ENCODE measurements at places on chromosomes 16 and 17.
A peak's percentile ranks its signal among the peaks of the same experiment; 100 is the strongest.

- DNase-seq, result no peak
These were observed 45.3 kb upstream of the ZCCHC14 start for GRCh38 chr16:87538160-87538559.

- DNase-seq, result no peak
These were observed 121.9 kb upstream of the PLCG2 start for GRCh38 chr16:81657224-81657623.

DNA sequence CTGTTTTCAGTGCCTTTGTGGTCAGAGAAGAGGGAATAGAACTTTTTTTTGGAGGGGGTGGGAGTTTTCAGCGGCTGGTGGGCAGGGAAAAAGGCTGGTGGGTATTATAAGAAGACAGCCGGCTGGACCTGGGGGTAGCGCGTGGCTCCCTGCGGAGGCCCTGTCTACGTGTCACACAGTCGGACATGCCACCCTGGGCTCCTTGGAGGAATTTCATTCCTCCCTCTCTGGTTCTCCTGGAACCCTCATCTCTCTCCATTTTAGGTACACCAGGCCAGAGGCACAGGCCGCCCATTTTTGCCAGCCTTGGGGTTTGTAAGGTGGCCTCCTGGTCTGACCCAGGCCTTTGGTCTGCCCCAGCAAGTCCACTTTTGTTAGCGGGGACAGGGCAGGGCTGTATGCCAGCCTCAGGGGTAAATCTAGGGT is 908 bp downstream of the FKBP10 start:
- no peak for DNase-seq

- DNase-seq, result no peak
These were observed 25.7 kb downstream of the KATNB1 start for GRCh38 chr16:57761301-57761700.

- DNase-seq, result no peak
These were observed 131.2 kb upstream of the MPHOSPH6 start for GRCh38 chr16:82301146-82301755.

GRCh38 chr16:75244225-75244809 is 7.1 kb downstream of the BCAR1 start:
- DNase-seq, result no peak

DNA sequence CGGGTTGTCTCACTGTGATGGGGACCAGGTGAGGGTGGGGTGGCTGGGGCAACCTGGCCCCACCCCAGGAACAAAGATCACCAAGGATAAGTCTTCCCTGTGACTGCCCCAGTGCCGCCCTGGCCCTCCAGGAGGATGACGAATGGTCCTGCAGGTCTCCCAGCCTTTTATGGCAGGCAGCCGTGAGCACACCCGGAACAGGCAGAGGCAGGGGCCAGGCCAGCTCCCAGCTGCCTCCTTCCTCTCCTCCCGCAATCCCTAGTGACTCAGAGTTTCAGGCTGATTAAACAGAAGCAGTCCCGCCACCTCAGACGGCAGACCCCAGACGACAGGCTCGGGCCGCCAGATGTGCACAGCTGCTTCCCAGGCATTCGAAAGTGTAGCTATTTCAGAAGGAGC is 13.3 kb downstream of the JUP start:
- DNase-seq, result no peak

DNA sequence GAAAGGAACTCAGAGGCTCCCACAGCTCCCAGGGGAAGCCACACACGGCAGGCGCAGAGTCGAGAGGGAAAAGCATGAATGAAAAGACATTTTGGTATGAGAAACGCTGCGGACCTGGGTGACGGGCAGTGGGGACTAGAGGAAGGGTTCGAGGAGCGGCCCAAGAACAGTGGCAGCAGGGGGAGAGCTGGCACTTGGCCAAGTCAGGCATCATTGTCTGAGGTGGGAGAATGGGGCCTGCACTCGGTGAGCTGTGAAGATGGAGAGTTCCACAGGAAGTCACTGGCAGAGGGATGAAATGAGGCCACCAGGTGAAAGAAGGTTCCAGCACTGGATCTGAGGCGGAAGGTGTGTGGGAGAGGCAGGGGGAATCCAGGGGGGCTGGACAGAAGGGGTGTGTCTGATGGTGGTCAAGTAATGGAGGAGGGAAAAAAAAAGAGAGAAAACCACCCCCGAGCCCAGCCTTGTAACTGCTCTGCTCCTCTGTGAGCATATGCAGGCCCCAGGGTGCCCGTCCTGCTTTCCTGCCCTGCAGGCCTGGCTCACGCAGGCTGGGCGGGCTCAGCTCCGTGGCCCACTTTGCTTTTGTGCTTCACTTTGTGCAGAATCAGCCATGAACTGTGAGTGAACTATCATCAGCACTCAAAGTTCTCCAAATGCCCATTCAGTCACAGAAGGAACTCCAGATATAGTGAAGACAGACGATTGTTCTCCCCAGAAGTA is 31.8 kb downstream of the TMEM204 start:
- DNase-seq, result no peak

GRCh38 chr17:29586676-29587469 is 2.6 kb downstream of the GIT1 start:
- no peak for DNase-seq

DNA sequence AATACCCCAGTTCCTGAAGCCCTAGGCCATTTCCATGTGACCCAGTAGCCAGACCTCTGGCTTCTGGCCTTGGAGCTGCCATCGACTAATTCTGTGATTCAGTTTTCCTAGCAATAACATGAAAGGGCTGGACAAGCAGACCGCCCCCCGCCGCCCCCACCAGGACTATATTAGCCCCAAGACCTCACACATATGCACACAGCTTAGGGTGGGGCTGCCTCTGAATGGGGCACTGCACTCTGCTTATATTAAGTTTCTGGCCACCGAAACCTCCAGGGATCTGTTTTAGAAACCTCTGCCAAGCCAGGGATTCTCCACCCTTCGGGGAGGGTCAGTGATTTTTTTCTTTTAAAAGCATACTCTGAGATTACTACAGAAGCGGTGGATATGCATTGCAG is 2.3 kb downstream of the RAB11FIP4 start:
- DNase-seq, result no peak

DNA sequence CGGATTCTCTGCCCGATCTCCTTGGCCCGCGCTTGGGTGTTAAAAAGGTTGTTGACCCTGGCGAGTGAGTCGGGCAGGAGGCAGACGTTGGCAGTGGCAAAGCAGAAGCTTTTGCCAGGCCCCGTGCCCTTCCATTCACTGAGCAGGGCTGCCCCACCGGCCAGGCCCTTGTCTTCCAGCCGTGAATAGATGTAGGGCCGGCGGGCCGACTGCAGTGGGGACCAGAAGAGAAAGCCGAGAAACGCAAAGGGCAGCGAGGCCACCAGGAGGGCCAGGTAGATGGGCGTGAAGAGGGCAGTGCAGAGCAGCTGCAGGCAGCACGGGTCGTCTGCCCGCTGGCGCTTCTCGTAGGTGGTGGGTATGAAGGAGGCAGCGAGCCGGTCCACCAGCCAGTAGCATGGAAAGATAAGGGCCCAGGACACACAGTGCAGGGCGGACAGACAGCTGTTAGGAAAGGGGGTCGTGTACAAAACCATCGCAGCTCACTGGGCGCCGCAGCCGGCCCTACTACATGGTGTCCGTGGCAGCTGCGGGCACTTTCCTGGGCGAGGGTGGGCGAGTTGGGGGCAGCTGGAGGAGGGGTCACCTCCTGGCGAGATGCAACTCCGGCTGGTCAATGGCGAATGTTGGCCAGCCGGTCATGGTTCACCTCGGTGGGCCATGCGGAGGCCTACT is 61.0 kb downstream of the PRMT7 start:
- no peak for DNase-seq

- no peak for DNase-seq
These were observed 2.1 kb upstream of the UBB start for GRCh38 chr17:16378636-16379282.

DNA sequence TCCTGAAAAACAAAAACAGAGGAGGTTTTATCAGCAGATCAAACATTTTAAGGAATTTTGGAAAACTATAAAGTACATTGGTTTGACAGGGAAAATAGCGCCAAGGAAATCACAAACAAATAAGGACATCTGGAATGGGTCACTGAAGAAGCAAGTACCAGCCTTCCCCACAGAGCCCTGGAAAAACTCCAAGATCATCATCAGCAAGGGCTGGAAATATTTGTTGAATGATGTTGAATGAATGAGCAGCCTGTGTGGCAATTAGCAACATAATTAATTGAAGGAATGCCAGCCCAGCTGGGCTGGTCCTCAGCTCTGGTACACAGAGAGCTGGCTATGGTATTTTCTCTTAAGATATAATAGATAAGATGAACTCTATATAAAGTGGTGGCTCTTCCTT is 290.4 kb downstream of the HS3ST3A1 start:
- DNase-seq, result no peak

DNA sequence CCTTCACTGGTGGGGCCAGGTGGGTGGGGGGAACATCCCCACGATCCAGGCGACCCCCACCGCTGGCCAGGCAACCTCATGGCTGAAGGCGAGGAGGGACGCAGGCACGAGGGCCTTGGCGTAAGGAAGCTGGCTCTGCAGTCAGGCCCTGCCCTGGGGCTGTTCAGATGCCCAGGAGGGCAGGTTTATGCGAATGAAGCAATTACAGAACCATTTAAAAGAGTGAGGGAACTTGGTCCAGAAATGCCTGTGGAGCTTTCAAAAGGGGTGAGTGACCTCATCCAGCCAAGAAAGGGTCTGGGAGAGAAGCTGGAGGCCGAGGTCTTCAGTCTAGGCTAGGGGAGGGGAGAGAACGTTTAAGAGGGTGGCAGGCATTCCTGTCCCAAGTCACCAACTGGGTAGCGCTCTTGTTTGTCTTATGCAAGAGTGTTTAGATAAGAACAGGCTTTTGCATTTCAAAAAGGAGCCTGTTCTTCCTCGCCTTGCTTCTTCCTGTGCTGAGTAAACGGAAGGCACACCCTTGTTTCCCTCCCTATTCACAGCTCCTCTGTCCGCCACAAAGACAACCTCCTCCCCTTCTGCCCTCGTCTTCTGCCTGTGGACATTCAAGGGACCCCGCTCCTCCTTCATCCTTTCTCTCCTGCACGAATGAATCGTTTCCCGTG is 183.5 kb upstream of the SDK2 start:
- no peak for DNase-seq

DNA sequence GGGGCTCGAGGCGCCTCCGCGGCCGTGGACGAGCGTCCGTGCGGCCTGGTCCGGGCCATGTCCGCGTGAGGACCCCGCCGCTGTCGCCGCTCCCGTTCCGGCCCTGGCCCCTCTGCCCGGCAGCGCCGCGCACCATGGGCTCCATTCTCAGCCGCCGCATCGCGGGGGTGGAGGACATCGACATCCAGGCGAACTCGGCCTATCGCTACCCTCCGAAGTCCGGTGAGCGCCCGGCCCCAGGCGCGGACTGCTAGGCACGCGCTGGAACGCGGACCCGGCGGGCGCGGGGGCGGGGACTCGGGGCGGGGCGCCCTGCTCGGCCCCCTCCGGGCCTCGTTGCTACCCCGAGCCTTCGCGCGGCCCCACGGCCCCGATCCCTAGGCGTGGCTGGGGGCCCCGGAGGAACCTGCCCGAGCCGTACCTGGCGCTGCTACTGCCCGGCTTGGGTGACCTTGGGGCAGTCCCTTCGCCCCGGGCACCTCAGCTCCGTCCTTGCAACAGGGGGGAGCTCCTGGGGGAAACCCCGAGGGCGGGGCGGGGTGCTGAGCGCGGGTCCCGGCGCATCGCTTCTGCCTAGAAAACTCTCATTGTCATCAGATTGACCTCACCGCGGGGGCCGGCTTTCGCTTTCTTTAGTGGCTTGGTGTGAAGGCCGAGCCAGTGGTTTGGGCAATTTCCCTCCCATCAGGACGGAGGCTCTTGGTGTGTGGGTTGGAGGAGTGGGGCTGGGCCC is 367 bp downstream of the MGRN1 start:
- DNase-seq, result peak; percentile 49

GRCh38 chr16:89003831-89004208 is 26.8 kb upstream of the CBFA2T3 start:
- DNase-seq, result no peak

- peak; percentile 49 for DNase-seq
These were observed 15.5 kb downstream of the HIC1 start for GRCh38 chr17:2070241-2071023.

DNA sequence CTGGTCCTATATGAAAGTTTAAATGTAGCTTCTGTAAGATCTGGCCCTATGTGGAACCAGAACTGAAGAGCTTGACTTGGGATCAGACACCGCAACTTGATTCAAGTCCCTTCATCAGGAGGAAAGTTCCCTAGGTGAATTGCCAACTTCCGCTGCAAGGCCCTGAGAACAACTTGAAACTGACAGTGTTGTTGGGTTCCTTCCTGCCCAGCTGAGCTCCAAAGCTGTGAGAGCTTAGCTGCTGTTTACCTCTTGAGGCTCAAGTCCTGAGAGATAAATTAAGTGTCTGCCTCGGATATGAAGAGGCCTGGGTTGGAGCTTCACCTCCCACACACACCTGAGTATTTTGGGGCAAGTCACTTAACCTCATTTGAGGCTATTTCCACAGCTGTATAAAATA is 44.7 kb downstream of the REXO5 start:
- DNase-seq, result no peak

GRCh38 chr16:48591976-48592375 is 18.0 kb downstream of the N4BP1 start:
- no peak for DNase-seq

DNA sequence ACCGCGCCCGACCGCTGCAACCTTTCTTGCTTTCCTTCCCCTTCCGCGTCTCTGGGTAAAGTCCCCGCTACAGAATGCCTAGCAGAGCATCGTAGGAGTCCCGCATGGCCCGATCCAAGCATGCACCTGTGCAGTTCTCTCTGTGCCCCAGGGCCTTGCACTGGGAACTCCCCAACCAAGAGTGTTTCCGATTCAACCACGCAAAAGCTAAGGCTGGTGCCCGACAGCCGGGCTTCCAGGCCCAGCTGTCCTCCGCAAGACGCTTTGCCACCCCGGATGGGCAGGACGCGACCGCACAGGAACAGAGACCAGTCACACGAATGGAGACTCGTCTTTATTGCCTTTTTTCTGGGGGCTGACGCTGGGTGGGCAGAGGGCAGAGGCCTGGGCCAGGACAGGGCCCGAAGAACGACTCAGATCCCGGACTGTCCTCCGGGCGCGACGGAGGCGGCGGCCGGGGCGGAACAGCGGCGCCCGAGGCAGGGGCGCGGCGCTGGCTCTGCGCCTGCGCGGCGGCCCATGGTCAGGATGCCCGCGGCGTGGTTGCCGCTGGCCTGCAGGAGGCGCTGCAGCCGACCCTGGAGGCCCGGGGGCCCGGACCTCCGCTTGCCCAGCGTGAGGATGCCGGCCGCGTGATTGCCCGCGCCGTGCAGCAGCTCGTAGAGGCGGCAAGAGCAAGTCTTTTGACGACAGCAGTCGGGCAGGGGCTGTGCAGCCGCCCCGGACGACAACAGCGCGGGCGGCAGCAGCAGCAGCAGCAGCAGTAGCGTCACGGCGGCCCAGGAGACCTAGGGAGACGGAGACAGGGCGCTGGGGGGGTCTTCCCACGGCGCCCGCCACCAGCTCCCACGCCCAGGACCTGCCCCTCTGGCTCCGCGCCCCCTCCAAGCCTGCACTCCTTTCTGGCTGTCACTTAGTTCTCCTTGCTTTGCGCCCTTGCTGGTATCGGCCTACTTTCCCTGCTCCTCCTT is 1.2 kb downstream of the HCRT start:
- peak; percentile 65 for DNase-seq
